ENCODE measurements at places on chromosomes 13 and 19.

DNA sequence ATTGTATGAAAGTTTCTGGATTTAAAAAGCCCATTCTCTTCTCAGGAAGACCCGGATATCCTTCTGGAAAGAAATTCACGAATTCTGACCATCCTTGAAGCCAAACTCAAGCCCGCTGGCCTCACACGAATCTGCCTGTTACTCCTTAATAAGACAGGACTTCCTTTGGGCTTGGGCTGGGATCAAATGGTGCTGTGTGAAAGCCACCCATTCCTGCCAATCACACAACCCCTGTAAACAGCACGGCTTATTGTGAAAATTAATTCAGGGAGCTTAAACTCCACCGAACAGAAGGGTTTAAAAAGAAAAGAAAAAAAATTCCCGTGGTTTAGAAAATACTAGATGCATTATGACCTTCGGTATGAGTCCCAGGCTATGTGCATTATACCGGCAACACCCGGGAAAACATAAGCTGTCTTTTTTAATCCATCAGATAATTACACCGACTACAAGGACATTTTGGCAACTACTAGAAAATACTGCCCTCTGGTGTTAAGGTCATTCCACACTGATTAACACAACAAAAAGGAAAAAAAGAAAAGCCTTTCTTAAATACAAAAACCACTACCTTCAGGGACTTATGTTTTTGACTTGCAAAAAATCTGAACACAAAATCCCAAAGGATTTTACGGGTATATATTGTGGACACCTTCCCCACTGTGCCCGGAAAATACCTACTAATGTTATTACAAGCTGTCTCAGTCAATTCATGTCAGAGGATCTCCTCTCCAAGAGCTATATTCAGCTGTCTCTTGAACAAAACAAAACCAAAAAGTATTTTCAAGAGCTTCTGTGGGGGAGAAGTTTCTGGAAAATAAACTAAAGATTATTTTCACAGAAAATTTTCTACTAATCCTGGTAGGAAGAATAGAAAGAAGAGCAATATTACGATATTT lies 76.0 kb upstream of the LSM14A start:
- DNase-seq = no peak

GRCh38 chr13:106350208-106350607 lies 185.3 kb downstream of the EFNB2 start:
- no peak for DNase-seq

GRCh38 chr13:109740121-109740520 lies 46.3 kb downstream of the IRS2 start:
- no peak for DNase-seq

- no peak for DNase-seq
Observed at GRCh38 chr19:16249826-16250404, 52.2 kb downstream of the AP1M1 start.

DNA sequence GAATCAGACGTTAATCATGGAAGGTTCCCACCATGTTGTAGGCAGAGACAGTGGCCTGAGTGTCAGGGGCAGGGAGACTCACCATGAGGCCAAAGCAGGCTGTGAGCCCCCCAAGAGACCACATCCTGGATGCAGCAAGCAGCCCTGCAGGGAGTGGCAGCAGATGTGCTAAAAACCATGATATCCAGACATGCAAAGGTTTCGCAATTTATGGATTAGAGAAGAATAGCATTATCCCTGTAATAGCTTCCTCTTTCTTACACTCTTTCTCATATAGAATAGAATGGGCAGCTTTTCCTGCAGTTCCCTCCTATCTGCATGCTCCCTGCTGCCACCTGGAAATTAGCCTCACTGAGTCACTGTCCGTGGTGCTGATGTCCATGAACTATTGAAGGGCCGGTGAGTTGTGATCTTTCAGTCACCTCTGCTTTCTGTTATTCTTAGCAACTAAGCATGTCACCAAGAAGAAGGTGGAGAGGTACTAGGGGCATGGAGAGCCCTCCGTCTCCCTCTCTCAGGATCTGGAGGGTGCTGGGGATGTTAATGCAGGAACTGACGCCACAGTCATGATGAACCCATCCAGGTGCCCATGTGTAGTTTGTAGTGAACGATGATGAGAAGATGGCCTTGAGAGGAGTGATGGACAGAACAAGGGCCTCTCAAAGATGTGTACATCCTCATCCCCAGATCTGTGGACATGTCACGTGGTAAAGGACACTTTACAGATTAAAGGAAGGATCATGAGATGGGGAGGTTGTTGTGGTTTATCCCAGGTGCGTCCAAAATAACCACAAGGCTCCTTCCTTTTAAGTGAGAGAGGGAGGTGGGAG lies 9.9 kb downstream of the CEACAM4 start:
- DNase-seq = no peak

- DNase-seq = no peak
Observed at GRCh38 chr13:93001866-93002461, 224.6 kb upstream of the GPC6 start.

- DNase-seq = no peak
Observed at GRCh38 chr19:18533058-18533457, 10.3 kb downstream of the FKBP8 start.

Data from stimulated activated CD8-positive, alpha-beta memory T cell treated with anti-CD3 and anti-CD28 coated beads, Interleukin-2, amount 100 ng/mL, for 1 hour (primary cell).